ENCODE measurements at places on chromosomes 7 and 10.

DNA sequence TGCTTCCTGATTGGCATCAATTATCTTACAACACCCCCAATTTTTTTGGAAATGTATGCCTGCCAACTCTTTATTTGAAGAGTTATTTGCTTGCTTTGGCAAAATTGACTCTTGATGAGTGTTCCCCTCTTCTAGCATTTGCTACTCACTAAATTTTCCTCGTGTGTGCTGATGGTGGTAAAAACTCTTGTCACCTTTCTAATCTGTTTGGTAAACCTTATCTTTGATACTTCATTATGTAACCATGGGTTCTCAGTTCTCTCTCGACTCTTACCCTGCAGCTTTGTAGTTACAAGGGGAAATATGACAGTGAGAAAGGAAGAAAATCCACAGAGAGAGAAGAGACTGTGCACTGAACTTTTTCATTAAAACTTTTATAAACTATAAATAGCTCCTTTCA, 102.5 kb downstream of the CDK14 start:
- DNase-seq: no peak

GRCh38 chr10:110569122-110569521, 1.6 kb downstream of the SMC3 start:
- no peak for DNase-seq

DNA sequence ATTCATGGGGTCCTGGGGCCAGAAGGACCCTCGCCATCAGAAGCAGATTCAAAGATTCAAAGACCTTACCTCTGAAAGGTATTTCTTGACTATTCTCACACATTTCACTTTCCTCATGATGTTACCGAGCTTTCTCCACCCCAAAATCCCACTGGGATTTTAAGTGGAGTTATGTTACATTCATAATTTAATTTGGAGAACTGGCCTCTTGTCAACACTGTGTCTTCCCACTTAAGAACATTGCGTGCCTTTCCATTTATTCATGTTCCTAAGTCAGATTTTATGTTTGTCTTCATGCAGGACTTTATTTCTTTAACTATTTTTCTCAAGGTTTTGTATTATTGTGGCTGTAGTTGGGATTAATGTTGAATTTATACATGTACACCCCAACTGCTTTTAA, 123.5 kb upstream of the BMPER start:
- DNase-seq: no peak

DNA sequence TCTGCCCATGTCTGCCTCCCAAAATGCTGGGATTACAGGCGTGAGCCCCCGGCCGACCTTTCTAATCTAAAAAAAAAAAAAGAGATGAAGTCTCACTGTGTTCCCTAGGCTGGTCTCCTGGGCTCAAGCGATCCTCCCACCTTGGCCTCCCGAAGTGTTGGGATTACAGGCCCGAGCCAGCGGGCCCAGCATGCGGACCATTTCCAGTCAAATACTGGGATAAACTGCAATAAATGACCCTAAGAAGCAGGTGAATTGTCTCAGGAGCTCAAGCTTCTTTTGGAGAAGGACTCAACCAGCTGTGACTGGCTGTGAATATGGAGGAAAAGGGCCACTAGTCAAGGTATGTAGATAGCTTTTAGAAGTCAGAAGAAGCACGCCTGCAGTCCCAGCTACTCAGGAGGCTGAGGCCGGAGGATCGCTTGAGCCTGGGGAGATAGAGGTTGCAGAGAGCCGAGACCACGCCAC, 550 bp upstream of the CREM start:
- no peak for DNase-seq

GRCh38 chr10:29482591-29483431, 152.0 kb downstream of the SVIL start:
- DNase-seq: no peak

GRCh38 chr7:26127411-26127810, 24.6 kb upstream of the NFE2L3 start:
- DNase-seq: no peak

DNA sequence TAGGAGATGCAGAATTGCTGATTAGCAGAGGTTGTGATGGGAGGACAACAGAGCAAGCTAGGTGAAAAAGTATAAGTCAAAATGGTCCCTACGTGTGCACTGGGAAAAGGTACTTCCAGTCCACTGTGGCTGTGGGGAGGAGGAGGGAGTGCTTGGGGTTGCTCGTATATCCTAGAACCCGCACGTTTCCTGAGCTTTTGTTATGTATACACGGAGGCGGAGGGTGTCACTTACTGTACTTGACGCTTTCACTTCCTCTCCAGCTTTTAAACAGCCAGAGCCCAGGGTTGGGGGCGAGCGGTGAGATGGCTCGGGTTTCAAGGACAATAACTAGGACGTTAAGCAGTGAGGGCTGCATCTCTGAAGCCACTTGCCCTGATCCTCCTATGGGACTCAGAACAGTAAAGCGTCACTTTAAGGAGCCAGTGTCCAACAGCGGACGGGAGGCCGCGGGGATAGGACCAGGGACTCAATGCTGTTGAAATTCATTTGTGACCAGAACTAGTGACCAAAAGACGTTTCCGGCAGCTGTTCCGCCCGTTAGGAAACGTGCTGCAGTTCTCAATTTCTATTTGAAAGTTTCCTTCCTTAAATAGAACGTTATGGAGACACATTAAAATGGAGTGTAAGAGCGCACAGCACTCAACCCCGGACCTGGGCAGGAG, 985 bp upstream of the ETV1 start:
- DNase-seq: no peak

GRCh38 chr7:73739387-73739767, 775 bp upstream of the ABHD11 start:
- no peak for DNase-seq

- DNase-seq: no peak
Observed at GRCh38 chr7:157483515-157483914, 146.7 kb downstream of the DNAJB6 start.

DNA sequence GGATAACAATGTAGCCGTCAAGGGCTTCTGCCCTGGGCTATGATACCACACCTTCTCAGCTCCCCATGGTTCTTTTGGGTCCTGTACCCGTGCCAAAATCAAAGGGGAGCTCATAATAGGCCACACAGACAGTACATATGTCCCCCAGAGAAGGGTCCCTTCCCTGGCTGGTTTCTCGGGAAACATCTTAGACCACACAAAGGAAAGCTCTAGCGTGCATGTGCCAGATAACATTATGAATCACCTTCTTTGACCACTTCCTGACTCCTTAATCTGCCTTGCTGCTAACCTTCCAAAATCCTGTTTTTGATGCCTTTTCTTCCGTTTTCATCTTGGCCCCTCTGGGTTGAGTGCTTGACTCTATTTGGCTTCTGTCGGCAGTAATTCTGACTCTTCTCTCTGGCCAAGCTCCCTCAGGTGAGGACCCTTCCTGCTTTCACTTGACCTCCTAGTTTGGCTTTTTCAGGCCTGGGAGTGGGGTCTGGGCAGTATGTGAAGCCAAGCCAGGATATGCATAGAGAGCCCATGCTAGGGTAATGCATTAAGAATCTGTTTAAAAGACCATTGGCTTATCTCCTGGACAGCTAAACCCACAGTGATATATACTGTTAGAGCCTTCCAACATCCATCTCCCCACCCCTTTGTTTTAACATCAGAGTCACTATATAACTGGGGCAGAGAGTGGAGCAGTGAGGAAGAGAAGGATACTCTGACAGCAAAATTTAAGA, 84.8 kb downstream of the ANLN start:
- DNase-seq: no peak
